AML-193 (cell line): ENCODE measurements at places on chromosomes 7 and 10.

- DNase-seq: no peak
These were observed 594.4 kb upstream of the VSTM2A start for GRCh38 chr7:53947732-53948131.

- DNase-seq: no peak
These were observed 26.8 kb upstream of the CABCOCO1 start for GRCh38 chr10:61635932-61636331.

DNA sequence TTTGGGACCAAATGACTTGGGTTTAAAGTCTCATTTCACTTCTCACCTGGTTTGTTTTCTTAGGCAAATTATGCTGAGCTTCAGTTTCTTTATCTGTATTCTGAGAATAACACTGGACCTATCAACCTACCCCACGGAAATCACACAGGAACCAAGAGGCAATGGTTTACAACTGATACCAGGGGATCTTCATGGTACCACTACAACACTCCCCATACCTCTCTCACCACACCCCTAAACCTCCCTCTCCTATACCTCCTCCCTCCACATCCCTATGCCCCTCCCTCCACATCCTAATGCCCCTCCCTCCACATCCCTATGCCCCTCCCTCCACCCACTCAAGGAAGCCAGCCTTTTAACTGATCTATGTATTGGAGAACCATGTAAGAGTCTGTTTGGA is 9.9 kb downstream of the FAM204A start:
- DNase-seq: no peak

- DNase-seq: no peak
These were observed 13.1 kb downstream of the C10orf105 start for GRCh38 chr10:71706216-71707121.

DNA sequence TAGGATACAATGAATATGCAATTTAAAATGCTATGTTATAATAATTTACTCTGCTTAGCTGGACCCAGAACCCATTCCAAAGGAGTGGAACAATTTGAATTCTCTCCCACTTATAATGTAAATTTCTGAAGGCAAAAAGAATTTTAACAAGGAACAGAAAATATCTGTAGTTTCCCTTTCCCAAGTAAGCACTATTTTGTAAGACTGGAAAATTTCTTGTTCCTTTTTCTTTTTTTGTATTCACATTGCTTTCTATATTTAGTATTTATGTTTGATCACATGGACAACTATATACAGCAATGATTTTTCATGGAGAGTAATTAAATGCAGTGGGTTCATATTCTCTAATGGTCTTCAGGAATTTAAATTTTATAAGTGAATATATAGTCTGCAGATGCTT is 127.4 kb downstream of the GPR85 start:
- no peak for DNase-seq

GRCh38 chr7:127946111-127946510 is 85.1 kb downstream of the LRRC4 start:
- no peak for DNase-seq

DNA sequence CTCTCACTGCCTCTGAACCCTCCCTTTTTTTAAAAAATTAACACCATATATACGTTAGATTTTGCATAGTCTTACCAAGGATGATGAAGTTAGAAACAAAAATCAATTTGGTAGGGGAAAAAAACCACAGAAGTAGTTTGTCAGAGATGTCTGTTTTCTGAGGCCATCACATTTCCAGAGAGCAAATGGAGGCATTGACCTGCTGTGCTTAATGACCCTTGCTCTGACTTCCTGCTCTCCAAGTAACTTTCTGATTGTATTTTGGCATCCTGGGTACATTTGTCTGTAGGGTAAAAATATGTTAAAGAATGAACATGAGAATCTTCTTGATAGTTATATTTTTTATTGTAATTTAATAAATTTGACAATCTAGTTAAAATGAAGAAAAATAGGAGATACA is 140.2 kb downstream of the LCOR start:
- DNase-seq: no peak

GRCh38 chr7:117827862-117828261 is 45.4 kb downstream of the CTTNBP2 start:
- DNase-seq: no peak

GRCh38 chr10:127736222-127736914 is 617 bp upstream of the FOXI2 start:
- no peak for DNase-seq

DNA sequence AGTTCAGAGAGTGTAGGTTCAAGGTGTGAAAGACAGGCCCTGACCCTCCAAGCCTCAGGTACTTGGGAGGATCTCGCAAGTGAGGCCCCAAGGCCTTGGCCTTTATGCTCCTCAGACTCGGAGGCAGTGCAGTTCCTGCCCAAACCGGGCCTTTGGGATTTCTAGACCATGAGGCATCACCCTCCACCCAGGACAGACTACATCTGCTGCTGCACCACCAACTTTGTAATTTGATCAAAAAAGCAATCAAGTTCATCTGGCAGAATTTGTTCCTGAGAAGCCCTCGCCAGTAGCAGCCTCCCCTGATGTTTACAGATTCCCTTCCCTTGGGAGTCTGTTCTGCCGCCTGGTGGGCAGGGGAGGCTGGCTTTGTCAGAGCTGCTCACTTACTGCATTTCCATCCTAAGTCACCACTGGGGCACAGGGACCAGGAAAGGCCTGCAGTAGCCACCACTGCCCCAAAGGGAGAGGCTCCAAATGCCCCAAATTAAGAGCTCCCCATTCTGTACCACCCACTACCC is 2.1 kb downstream of the CAMK2G start:
- peak; percentile 30 for DNase-seq

- no peak for DNase-seq
These were observed 36.4 kb upstream of the CARD11 start for GRCh38 chr7:3080106-3080505.

GRCh38 chr10:75588031-75588430 is 156.6 kb downstream of the LRMDA start:
- DNase-seq: no peak

- peak; percentile 10 for DNase-seq
These were observed 1.5 kb downstream of the ARHGAP21 start for GRCh38 chr10:24722131-24722675.

DNA sequence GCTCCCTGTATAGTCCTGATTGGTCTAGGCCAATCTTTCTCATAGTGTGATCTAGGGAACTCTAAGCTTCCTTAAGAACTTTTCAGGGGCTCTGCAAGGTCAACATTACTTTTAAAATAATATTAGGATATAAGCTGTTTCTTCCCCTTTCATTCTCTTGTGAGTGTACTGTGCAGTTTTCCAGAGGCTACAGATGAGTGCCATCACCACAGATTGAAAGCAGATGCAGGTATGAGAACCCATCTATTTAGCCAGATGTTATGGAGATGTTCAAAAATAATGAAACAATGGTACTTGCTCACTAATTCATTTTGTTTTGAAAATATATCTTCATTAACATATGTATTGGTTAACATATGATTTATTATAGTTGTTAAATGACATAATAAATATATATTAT is 169.2 kb upstream of the SEMA3A start:
- DNase-seq: no peak

DNA sequence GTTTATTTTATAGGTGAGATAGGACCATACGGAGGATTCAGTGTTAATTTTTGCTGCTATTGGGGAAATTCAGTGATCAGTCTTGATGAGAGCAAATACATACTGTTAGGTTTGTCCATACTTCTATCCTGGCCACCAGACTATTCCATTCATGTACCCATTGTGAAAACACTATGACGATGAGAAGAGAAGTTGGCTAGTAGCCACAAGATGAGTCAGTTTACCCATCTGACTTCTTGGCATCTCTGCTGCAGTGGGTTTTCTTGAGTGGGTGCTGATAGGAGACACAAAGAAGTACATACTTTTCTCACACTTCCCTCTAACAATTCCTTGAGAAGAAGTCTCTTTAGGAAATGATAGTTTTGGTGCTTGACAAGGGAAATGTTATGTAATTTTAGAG is 133.1 kb downstream of the TFPI2 start:
- no peak for DNase-seq

DNA sequence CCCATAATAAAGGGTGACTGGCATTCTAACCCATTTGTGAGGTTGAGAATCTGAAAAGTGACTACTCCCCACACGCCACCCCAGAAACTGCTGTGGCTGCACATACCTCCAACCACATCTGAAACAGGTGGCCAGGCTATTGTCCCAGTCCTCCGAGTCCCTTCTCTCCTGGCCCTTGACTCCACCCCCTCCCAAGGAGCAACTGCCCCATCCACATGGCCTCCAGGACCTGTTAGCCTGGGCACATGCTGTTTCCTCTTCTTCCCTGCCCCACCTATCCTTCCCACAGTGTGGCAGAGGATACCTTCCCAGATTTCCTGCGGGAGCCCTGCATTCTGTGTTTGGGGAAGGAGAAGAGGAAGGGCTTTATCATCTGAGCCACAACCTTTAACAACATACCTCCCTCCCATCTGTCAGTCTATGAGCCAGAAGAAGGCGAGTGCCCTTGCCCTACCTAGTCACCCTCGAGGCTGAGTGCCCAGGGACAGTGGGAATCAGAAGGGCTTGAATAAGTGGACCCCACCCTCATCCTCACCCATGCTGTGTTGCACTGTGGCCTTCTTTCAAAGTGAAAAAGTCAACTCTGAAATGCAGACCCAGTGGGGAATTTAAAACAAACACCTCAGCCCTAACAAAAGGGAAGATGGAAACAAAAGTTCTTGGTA is 11.9 kb downstream of the STEAP1B start:
- no peak for DNase-seq

GRCh38 chr10:118272767-118273166 is 69.4 kb downstream of the FAM204A start:
- no peak for DNase-seq

DNA sequence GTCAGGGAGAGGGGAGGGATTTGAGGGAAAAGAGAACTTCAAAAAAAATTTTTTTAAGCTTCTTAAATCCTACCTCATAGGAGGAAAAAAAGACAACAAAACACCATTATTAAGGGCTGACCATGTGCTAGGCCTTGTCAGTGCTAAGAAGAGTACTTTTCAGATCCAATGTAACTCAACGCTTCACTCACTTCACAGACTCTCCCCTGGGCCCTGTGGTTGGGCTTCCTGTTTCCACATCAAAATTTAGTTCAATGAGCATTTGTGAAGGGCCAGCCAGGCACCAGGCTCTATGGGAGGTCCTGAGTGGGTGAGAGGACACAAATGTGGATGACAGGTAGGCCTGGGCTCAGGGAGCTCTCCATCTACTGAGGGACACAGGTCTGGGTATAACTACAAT is 249.8 kb downstream of the PTEN start:
- DNase-seq: peak; percentile 55

- no peak for DNase-seq
These were observed 16.2 kb downstream of the ZNF316 start for GRCh38 chr7:6653071-6654003.

- DNase-seq: no peak
These were observed 10.6 kb downstream of the ZYX start for GRCh38 chr7:143391462-143392404.

DNA sequence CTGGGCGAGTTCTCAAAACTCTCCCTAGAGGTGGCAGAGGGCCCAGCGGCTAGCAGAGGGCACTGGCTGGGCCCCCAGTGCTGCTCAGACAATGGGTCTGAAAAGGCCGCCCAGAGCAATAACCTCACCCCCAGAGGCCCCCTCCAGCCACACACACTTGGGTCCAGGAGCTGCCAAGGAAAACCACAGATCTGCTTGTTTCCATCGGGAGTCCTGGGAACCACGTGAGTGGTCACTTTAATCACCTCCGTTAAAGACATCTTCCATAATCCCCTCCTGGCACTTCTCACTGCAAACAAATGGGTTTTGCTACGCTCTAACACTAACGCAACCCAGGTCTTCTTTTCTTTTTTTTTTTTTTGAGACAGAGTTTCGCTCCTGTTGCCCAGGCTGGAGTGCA is 30.0 kb downstream of the NUDT1 start:
- no peak for DNase-seq

GRCh38 chr10:125023255-125023654 is 81.3 kb downstream of the ZRANB1 start:
- no peak for DNase-seq

DNA sequence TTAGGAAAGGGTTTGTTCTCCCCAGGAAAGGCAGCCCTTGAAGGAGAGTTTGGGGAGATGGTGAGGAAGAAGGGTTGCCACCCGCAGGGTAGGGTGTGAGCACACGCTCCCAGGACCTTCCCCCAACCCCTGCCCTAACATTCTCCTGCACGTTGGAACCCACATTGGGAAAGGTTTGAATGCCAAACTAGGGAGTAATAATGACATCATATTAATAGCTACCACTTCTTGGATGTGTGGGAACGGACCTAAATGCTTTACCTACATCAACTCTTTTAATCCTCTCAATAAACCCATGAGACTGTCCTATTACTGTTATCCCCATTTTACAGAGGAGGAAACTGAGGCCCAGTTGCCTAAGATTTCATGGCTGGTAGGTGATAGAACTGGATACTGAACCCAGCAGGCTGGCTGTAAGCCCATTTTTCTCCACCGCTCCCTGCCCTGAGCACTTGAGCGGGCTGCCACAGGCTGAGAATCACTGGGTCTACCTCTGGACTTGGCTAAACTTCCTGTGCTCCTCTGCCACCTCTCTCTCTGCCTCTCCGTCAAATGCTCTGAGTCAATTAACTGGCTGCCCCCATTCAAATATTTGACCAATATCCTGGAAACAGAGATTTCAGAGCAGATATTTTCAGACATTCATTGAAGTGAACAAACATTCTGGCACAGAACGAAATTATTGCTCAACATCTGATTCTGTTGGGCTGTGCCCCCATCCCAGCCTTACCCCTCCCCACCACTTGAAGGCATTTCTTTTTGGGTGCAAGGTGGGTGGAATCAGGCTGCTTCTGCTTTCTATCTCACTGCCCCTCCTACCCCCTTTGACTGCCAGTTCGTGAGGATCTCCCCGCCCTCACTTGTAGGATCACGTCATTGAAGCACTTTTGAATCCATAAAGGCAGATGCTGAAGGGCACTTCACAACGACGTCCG is 129.7 kb downstream of the C10orf105 start:
- no peak for DNase-seq

- no peak for DNase-seq
These were observed 7.3 kb downstream of the SLC16A9 start for GRCh38 chr10:59702347-59702746.

DNA sequence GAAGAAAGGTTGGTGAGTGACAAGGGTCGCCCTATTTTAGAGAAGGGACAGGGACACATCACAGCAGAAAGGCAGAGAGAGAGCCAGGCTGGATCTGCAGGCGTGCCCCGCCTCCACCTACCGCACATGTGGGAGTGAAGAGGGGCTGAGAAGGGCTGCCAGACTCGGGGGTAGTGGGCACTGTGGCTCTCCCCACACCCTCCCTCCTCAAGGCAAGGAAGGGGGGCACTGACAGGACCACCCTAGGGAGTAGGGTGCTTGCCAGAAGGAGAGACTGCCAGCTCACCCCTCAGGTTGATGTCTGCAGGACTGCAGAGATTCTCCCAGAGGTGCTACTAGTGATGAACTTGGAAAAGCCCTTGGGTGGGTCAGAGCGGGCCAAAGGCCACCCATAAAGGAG is 62.8 kb upstream of the ZRANB1 start:
- no peak for DNase-seq

GRCh38 chr7:76509931-76510877 is at the start of gene UPK3B:
TSS of gene UPK3B (plus strand) at chr7:76510552. CDS start at chr7:76510653, 101 bp downstream.
- no peak for DNase-seq

- DNase-seq: no peak
These were observed 479.6 kb downstream of the GATA3 start for GRCh38 chr10:8534096-8534495.
